GM03348 (cell line): ENCODE measurements at places on chromosomes 6 and 20.

DNA sequence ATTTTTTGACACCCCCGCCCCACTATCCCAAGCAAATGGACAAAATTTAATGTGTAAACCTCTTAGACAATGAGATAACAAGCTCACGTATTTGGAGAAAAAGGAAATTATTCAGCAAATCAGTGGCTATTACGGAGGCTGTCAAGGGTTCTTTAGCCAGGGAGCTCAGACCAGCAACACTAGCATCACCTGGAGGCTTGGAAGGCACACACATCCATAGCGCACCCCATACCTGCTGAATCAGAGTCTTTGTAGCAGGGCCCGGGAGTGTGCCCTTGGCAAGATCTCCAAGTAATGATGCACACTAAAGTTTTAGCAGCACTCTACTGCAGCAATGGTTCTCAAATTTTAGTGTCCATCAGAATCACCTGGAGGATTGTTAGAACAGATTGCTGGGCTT is 223.2 kb upstream of the BTBD3 start:
- no peak for DNase-seq

GRCh38 chr20:52252664-52253063 is 61.1 kb upstream of the ZFP64 start:
- no peak for DNase-seq

- no peak for DNase-seq
Observed at GRCh38 chr20:9389346-9389745, 125.0 kb upstream of the LAMP5 start.

DNA sequence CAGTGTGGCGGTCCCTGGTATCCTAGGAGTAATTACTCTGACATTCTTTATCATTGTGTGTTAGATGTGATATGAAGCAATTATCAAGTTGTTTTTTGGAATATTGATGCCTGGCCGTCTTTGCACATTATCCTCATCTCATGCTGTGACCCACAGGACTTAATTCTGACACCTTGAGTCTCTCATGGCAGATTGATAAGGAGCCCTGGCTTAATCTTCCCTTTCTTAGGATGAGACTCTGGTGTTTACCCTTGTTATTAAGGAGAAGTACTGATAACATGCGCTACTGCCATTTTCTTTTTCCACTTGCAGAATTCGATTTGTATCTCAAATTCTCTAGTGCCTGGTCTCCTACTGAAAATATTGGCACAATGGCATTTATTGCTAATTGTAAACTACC is 980.2 kb downstream of the KIF16B start:
- no peak for DNase-seq

DNA sequence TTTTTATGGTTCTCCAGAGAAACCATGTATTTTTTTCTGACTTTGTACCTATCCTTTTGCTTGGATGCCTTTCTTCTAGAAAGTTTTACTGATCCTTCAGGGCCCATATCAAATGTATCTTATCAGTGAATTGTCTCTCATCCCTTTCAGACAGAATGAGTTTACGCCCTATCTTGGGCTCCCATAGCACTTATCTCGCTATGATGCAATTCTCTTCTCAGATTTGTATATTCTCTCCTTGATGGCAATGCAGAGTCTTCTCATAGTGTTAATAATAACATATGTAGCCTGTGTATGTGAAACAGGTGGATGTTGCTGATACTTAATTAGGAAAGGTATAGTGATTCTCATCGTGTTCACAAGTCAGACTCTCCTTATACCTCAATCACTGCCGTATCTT is 336.2 kb downstream of the UTRN start:
- no peak for DNase-seq

DNA sequence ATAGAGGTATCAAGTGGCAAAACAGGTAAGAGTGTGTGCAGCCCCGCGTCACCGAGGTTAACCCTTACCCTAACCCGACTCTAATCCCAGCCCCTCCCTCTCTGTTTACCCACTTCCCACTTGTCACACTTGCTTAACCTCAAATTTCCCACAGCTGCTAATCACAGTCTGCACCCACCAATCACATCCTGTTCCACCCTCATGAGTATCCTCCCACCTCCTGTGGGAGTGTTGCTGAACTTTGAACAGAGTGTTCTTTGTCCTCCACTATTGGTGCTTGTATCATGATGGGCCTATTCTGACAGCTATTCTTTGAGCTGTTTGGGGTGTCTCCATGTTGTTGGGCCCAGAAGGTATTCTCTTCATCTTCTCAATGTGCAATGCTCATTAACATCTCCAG is 487.8 kb downstream of the PTPRT start:
- no peak for DNase-seq

- no peak for DNase-seq
Observed at GRCh38 chr6:36980876-36981619, 4.9 kb downstream of the MTCH1 start.

- DNase-seq: peak; percentile 41
Observed at GRCh38 chr6:18047406-18047805, 60.0 kb upstream of the KIF13A start.

- DNase-seq: no peak
Observed at GRCh38 chr6:122859676-122860075, 70.6 kb downstream of the SMPDL3A start.

GRCh38 chr6:127914240-127914639 is 13.4 kb upstream of the THEMIS start:
- DNase-seq: no peak

DNA sequence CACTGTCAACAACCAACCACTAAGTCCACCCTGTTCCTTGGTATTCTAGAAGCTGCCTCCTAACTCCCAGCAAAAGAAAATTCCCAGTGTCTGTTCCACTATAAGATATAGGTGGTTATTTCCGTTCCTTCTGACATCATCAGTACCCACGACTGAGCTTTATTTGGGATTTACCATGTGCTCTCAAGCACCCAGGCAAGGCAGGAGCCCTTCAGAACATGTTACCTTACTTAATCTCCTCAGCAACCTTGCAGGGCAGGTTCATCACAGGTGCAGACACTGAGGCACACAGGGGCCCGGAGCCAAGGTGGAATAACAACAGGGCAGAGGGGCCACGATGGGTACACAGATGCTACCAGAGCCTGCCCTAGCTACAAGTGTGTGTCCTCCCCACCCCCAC is 10.8 kb downstream of the ABHD16A start:
- no peak for DNase-seq

DNA sequence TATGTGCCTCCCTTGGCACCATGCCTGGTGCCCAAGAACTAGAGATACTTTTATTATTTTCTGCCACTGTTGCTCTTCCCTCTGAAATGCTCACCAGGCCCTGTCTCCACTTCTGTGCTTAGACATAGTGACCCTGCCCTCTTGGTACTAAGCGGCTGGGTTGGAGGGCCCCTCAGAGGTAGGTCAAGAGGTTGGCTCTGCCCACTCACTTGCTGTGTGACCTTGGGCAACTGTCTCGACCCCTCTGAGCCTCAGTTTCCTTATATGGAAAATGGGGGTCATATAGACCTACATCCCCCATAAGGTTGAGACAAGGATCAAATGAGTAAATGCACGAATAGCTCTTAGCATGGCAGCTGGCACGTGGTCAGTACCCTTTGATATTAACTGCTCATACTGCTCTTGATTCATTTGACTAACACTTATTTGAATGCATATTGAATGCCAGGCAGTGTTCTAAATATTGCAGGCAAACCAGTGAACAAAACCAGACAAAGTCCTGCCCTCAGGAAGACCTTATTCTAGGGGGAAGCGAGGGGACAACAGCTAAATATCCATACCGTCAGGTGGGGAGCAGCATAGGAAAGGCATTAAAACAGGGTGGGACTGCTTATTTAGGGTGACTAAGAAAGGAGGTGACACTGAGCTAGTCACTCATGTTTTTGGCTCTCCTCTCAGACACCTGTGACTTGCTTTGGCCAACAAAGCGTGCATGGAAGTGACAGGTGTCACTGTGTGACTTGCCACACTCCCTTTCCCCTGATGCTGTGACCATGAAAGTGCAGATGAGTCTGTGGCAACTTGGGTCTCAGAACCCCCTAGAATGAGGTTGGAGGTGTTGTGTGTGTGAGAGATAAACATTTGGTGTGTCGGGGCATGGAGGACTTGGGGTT is 14.3 kb upstream of the SPO11 start:
- no peak for DNase-seq

DNA sequence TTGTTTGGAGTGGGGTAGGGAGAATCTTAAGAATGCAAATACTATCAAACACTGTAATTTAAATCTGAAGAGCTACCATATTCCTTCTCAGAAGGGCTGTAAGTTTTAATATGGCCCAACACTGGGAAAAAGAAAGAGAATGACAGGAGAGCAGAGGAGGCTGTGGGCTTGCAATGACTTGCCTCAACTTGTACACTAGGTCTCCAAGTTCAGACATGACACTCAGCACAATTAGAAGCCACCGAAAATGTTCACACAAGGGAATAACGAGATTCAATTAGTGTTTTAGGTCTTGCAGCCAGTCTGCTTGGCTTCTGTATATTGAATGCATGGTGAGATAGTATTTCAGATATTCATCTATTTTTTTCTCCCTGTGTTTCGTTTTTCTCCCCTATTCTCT is 89.4 kb downstream of the HS3ST5 start:
- DNase-seq: no peak

DNA sequence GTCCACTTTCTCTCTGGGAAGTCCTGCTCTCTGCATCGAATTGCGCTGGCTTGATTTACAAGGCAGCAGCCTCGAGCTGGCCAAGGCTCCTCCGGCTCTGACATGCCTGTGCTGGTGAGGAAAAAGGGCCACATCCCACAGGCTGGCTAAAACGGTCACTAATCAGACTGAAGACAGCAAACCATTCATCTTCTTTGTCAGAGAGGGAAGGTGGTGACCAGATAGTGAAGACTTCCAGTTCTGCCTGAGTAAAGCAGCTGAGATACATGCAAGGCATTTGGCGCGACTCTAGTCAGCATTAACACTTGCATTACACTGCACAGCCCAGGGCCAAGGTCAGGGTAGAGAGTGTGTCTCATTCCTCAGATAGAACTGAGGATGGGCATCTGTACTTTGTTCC is 203.2 kb upstream of the MAP3K7 start:
- DNase-seq: peak; percentile 15

DNA sequence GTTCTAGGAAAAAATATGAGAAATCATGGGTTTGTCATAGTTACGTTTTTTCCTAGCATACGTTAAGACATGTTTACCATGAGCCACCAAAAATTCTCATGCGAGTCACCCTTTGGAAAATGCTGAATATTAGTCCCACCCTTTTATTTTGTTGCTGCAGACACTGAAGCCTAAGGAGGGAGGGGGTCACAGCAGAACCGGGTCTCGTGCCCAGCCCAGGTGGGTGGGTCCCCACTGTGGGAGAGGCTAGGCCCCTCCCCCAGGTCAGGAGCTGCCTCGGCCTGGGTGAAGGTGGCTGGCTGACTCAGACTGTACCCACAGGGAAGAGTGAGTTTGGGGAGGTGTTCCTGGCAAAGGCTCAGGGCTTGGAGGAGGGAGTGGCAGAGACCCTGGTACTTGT is 26.2 kb upstream of the SRF start:
- DNase-seq: no peak

GRCh38 chr6:27280064-27280539 is 32.0 kb downstream of the POM121L2 start:
- DNase-seq: peak; percentile 58
